ENCODE measurements at places on chromosomes 2 and 18.

DNA sequence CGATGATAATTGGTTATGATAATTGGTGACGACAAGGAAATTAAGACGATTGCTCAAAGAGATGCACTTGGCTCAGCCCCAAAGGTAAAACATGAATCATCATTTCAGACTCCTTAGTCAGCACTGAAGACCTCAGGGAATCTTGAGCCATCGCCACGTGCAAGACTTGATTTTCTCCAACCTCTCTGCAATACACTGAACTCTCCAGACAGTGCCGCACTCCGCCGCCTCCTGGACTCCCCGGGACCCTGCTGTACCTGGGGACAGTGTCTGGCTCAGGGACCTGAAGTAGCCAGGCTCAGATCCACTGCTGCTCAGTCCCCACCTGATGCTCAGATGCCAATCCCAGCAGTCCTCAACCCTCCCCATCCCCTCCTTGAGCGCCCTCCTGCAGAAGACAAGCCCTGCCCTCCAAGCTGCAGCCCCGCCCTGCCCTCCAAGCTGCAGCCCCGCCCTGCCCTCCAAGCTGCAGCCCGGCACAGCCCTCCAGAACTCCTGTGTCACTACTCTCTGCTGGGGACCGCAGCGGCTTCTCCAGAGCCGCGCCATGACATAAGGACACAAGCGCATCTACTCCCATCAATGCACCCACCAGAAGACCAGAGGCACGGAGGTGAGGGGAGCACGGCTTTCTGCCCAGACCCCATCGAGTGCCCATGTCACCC, 1.1 kb downstream of the TMEM18 start:
- peak; percentile 60 for DNase-seq

- DNase-seq: no peak
These were observed 396.8 kb upstream of the UBE2E3 start for GRCh38 chr2:180583441-180584140.

DNA sequence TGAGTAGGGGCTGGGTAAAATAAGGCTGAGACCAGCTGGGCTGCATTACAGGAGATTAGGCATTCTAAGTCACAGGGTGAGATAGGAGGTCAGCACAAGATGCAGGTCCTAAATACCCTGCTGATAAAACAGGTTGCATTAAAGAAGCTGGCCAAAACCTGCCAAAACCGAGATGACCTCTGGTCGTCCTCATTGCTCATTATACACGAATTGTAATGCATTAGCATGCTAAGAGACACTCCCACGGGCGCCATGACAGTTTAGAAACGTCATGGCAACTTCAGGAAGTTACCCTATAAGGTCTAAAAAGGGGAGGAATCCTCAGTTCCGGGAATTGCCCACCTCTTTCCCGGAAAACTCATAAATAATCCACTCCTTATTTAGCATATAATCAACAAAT, 132.2 kb downstream of the ARL4C start:
- DNase-seq: no peak

- DNase-seq: no peak
These were observed 72.3 kb downstream of the MDH1 start for GRCh38 chr2:63661076-63661475.

GRCh38 chr2:240893363-240893844, 2.6 kb downstream of the MAB21L4 start:
- DNase-seq: no peak

DNA sequence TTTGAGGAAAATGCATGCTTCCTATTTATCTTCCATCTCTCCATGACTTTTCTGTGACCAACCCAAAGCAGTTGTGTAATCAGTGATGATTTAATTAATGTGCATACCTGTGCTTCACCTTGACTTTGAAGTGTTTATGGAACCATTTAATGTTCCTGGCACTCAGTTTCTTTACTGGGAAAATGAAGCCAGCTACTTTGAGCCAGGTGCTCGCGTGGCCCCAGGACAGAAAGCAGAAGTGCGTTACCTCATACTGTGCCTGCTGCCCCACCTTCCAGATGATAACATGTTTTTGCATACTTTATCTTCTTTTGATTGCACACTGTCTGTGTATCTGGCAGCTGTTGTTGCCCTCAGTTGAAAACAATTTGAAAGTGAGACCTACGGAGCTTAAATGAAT, 61.3 kb downstream of the PMAIP1 start:
- DNase-seq: peak; percentile 76

DNA sequence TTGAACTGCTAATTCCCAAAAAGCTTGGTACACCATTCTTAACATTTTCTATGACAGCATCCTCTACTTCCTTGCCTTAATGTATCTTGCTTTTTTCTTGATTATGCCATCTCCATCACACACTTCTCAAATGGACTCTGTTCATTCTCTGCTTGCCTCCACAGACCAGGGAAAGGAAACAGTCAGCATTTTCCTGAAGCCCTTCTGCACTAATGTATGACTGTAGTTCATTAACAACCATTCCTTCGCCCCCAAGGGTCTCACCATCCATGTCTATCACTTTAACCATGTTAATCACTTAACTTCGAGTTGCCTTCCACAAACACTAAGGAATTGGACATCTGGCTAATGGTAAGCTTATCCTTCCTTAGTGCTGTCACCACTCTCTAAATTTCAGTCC, 54.8 kb downstream of the COBLL1 start:
- DNase-seq: no peak

- no peak for DNase-seq
These were observed 186.1 kb downstream of the CTIF start for GRCh38 chr18:48724939-48725338.

DNA sequence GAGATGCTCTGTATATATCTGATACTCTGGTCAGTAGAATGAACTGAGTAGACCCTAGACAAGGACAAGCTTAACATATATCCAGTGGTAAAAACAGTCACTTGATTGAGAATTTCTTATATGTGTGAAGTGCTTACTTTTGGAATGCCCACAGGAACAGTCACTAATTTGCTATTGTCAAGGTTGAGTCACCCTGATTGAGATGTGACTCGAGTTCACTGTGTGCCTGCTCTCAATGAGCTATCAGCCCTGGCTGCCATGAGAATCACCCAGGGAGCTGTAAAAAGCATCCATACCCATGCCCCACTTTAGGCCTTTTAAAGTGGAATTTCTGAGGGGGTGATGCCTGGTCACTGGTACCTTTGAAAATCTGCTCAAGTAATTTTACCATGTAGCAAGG, 283.7 kb downstream of the SUCLG1 start:
- DNase-seq: no peak

- DNase-seq: no peak
These were observed 3.7 kb downstream of the ZFP36L2 start for GRCh38 chr2:43222475-43223309.

DNA sequence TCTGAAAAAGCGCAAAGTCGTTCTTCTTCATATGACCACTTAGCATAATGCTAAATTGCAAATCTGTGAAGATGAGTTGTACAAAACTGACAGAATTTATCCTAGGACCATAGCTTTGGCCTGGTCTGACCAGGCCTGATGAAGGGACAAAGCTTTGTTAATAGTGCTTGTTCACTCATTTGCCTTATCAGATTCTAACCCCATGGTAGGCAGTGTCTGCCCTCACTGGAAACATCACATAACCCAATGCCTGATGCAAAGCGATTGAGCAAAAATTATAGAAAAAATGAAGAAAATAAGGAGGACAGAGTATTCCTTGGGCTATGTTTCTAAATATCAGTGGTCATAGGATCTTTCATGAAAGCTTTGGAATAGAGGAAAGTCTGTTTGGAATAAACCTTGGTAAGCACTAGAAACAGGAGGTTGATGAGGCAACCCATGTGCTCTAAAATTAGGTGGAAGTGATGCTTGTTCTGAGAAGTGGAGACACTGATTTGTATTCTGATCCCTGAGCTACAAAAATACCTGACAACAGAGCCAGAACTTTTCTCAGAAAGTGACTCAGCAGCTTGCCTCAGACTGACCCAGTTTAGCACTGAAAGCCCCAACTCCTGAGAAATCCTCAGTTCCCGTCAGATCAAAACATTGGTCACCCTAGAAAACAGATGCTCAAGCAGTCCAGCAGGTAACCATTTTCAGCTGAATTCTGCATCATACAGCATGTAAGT, 131.4 kb upstream of the MAPRE2 start:
- DNase-seq: no peak

- no peak for DNase-seq
These were observed 165.7 kb downstream of the LNPK start for GRCh38 chr2:175836361-175836760.
